T-cell (primary cell): ENCODE measurements at places on chromosomes 12 and 14. TPM values are rescaled to one million over a fixed set of nuclear protein-coding genes. Genes with fewer than 3 reads are reported as not detected.

DNA sequence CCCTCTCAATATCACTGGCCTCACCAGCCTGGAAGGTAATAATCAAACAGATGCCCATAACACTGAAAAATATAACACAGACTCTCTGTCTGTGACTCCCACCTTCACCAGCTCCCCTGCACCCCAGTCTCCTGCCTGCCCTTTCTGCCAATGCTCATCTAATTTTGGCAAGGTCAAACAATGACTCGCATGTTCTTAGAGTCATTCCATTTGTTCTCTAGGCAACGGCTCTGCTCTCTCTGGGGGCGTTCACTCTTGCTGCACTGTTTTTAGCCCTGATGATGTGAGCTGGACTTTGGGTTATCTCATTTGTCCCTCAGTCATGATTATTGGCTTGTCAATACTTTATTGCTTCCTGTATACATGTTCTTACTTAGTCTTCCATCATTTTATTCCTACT, 691.8 kb downstream of the FLRT2 start:
- DNase-seq: no peak

- DNase-seq: no peak
These were observed 27.6 kb upstream of the LRP6 start for GRCh38 chr12:12294215-12295005.

- DNase-seq: no peak
These were observed 77.4 kb upstream of the SLC8A3 start for GRCh38 chr14:70266157-70266556.

DNA sequence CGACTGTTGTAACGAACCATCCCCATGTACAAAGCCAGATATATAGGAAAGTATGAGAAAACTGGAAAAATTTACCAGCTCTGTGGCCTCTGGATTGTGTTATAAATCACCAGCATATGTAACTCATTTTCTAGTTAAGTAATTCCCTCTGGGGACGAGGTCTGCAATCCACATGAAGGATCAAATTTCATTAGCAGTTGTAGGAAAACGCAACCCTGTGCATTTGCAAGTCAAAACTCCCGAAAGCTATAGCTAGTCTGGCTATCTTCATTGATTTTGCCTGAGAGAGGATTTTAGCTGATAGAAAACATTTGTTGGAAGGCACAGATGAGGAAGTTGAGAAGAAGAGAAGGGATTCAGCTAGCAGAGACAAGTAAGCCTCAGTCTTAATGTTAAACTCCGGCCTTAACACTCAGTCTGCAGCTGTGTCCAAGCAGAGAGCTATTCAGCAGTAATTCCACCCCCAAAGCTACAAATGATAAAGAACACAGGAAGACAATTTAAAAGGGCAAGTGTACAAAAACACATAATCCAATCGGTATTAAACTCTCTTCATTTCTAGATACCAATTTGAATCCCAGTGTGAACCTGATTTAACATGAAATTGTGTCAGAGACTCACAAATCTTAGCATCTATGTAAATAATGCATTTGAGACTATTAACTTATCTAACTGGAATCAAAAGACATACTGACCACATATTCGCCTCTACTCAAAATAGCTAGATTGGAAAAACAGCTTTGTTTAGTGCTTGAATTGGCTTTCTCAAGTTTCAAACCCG, 54.2 kb upstream of the CERS5 start:
- no peak for DNase-seq

DNA sequence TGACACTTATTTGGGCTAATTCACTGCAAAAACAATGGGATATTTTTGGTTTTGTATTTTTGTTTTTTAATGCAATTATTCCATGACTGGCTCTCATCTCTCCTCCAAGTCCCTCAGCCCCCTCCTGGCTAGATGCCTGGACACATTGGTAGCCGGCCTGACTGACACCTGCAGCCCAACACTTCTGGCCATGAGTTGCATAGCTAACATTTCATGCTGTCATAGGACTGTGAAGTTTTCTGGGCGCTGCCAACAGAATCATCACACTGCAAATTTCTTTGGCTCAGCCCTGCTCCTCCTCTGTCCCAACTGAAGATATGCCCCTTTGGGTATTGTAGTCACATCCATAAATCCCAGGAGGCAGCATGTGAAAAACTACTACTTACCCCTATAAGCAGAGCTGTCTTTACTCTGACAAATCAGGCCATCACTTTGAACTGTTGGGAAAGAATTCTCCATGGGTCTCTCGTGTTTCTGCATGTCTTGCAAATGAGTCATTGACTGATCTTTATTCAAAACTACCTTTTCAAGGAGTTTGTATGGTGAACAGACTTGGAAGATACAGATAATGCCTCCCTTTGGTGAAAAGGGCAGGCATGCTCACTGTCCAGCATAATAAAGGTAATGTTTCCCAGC, 126.7 kb upstream of the LGR5 start:
- DNase-seq: no peak

DNA sequence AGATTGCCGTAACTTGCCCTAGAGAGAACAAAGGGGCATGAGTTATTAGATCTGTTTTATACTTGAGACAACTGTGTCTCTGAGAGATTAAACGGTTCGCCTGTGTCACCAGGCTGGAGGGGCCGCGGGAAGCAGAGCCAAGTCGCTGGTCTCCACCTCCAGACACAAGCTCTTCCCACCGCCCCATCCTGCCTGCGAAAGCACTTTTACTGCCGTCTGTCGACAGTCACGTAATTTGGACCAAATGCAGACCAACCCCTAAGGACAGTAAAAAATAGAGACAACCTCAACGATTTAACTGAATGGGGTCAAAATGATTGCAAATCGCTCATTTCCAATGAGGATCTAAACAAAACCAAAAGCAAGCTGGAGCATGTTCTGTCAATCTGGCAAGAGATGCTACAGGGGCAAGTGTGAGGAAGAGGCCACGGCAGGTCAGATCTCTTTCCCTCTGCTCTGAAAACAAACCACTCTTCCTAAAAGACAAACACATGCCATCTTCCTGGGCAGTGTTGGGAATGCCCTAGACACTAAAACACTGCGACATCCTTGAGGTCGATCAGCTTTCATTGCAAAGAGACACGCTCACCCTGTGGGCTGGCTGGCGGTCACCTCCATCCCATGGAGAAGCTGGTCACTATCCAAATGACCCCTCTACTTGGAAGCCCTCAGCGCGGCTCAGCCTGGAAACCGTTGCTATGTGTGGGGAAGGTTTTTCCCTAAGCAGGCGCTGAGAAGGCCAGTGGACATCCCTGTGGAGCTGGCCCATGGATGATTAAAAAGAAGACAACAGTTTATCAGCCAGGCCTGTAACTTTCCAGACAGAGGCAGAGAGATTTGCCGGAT, 17.1 kb downstream of the GSC start:
- no peak for DNase-seq

DNA sequence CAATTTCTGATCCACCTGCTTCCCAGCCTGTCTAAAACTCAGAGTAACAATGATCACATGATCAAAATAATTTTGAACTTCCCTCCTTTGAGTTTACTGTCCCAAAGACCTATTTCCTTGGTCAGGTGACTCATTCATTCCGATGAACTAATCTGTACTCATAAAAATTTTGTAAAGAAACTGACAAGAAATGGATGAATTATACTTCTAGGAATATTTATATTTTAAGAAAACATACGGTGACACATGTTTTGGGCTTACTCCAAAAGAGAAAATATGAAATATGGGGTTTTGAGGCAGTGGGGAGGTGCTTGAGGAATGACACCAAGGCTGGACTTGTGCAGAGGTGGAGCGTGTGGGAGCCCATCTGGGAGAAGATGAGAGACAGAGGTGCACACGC, 42.0 kb downstream of the GUCY2C start:
- no peak for DNase-seq

GRCh38 chr12:29066011-29066588, 83.0 kb upstream of the FAR2 start:
- no peak for DNase-seq

DNA sequence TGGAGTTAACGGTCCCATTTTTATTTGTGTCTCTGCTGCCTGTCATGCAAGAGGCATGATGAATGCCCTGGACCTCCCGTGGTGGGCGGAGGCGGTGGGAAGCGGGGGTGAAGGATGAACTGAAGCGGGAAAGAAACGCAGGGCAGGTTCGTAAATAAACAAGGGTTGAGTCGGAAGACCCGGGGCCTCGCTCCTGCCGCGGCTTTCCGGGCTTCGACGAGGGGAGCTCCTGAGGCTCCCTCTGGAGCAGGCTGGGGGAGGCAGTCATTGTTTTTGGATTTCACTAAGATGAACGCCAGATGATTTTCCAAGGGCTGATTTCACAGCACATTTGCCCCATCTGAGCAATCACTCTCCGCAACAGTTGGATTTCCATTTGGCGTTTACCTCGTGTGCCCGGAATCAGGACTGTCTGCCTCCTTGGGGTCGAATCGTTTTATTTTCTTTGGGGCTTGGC, 130.2 kb downstream of the SLC38A6 start:
- no peak for DNase-seq

DNA sequence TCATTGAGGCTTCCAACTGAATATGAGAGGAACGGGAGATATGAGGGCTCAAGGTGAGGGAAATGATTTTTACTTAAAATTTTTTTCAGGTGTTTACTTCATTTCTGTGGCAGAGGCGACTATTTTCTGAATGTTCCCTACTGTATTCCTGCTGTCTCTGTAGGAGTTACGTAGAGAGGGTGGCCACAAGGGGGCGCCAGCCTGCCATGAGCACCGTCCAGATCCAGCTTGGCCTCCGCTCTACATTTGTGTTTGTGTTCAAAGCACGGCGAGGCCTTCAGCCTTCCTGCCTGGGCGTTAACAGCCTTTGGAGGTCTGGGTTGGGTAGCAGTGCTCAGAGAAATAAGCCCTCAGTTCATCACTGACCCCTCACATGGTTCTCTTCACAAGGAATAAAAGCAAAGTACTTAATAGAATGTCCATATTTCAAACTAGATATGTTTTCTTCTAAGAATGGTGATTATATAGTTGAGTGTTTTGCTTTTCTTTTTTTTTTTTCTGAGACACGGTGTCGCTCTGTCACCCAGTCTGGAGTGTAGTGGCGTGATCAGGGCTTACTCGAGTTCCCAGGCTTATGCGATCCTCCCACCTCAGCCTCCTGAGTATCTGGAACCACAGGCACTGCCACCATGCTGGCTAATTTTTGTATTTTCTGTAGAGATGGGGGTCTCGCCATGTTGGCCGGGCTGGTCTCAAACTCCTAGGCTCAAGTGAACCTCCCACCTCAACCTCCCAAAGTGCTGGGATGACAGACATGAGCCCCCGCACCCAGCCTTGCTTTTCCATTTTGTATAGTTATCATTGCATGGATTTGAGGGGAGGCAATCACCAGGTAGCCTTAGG, 22.3 kb downstream of the CKB start:
- peak; percentile 60 for DNase-seq

- no peak for DNase-seq
These were observed 144.1 kb downstream of the SUDS3 start for GRCh38 chr12:118520214-118521035.

IGF1 gene
- total RNA-seq: 0.32 TPM

LGALS3 gene
- total RNA-seq: 57.7 TPM

UNG gene
- total RNA-seq: 16.8 TPM

RTN1 gene
- total RNA-seq: not detected
